ENCODE measurements at places on chromosomes 4 and X.
A peak's percentile ranks its signal among the peaks of the same experiment; 100 is the strongest.

GRCh38 chrX:123967497-123967896 is 6.0 kb downstream of the STAG2 start:
- no peak for DNase-seq

DNA sequence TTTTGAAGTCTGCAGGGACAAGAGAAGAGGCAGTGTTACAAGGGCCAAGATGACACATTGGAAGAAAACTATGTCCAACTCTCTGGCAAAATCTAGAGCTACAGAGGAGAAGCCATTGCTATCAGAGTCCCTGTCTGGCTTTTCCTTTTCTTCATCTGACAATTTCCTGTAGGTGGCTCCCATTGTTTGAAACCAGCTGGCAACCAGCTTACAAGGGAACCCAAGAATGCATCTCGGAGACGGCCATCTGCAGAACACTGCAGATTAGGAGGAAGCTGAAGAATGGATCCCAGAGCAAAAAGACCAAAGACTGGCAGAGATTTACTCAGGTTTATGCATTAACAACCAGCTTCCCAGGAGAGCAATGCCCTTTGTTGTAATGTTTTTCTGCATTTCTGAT is 216.2 kb upstream of the CTSO start:
- DNase-seq: no peak

GRCh38 chrX:39965051-39965573 is 132.6 kb downstream of the BCOR start:
- no peak for DNase-seq

GRCh38 chr4:46124773-46125413 is 1.0 kb upstream of the GABRG1 start:
- DNase-seq: peak; percentile 48

DNA sequence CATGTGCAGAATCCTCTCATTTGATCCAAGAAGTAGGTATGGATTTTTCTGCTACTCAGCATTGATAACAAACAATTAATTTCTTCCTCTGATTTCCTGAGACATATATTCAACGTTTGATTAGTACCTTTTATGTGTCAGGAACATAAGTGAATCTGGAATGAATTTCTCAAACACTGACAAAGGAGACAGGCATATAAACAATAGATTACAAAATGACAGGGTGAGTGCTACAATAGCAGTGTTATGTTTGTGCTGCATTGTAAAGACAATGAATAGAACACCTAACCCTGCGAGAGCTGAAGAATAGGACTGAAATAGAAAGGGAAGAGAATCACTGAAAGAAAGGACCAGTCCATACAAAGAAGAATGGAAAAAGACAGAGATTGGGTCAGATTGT is 52.9 kb downstream of the ARHGAP24 start:
- no peak for DNase-seq

- DNase-seq: no peak
Observed at GRCh38 chrX:48919360-48919841, 577 bp upstream of the PIM2 start.

GRCh38 chr4:157013656-157014055 is 42.1 kb upstream of the PDGFC start:
- no peak for DNase-seq

- DNase-seq: no peak
Observed at GRCh38 chrX:118349188-118349587, 3.3 kb downstream of the WDR44 start.

- no peak for DNase-seq
Observed at GRCh38 chr4:158767451-158767850, 1.4 kb upstream of the FNIP2 start.

DNA sequence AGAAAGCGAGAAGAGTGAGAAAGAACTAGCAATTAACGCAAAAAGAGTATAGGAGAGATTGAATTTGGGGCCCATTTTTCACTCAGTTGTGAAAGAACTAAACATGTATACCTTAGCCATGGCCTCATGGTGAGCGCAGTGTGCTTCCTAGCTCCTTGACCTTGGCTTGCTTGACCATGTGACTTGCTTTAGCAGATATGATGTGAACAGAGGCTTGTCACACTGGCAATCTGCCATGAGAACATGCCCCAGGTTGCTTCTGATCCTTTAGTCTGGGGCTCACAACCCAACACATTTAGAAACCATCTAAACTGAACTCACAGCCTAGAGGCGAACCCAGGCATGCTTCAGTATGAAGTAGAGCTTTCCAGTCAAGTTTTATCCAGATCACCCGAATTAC is 260.1 kb upstream of the FTHL17 start:
- DNase-seq: no peak

GRCh38 chrX:136192839-136193414 is 45.6 kb downstream of the FHL1 start:
- no peak for DNase-seq

GRCh38 chr4:6342530-6343293 is 73.1 kb downstream of the WFS1 start:
- DNase-seq: peak; percentile 67

GRCh38 chr4:148124512-148124911 is 317.7 kb downstream of the NR3C2 start:
- DNase-seq: no peak

DNA sequence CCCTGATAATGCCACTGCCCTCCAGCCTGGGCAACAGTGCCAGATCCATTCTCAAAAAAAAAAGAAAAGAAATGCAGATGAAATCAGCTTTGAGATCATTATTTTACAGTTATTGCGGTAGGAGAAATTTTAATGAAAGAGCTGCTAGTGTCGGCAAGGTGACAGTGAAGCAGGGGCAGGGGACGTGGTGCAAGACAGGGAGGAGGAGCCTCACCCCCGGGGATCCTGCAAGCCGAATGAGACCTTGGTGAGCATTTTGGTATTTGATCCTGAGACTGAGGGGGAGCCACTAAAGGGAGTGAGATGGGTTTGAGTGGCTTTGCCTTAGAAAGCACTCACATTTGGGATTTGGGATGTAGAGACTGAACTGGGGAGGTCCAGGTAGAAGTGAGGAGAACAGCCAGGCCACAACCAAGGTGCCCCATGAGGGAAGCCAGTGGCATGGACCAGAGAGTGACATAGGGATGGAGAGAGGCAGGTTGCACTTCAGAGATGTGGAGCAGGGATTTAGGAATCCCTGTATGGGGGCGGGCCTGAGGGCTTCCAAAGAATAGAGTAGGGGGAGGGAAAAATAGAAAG is 23.6 kb downstream of the RBM10 start:
- no peak for DNase-seq

GRCh38 chr4:67292045-67292444 is 253.3 kb downstream of the CENPC start:
- DNase-seq: no peak

GRCh38 chrX:108537005-108537404 is 97.4 kb downstream of the COL4A5 start:
- peak; percentile 34 for DNase-seq

DNA sequence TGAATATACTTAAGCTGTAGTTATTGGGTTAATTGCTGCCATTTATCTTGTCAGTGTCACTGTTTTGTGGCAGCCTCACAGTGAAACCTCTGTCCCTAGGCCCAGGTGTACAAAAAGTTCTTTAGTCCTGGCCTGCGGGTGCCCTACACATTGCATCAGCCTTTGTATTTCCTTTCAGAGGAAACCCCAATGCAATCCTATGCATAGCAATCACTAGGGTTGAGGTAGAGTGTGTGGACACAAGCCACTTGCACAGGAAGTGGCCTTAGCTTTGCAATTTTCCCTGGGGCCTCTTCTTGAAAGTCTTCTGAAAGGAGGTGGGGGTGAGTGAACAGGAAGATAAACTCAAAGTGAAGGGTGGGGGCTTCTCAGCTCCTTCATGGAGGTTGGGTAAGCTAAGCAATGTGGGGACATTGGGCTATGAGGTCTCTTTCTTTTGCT is 27.8 kb downstream of the VSIG4 start:
- DNase-seq: no peak

DNA sequence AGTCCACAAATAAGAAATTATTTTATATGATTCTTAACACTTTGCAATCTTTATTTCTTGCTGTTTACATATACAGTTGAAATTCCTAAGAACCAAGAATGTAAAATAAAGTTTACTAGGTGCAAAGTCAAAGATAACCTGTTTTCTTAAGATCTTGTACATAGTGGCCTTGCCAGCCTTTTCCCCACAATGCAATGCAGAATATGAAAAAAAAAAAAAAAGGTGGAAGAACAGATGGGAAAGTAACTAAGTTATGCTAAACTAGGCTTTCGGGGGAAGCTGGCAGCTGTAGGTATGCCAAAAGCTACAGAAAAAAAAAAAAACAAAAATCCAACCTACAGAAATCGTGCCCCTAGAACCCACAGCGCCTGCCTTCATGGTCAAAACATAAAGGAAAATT is 1588.4 kb downstream of the STIM2 start:
- DNase-seq: no peak

GRCh38 chrX:15336023-15336413 is 695 bp upstream of the PIGA start:
- peak; percentile 28 for DNase-seq

DNA sequence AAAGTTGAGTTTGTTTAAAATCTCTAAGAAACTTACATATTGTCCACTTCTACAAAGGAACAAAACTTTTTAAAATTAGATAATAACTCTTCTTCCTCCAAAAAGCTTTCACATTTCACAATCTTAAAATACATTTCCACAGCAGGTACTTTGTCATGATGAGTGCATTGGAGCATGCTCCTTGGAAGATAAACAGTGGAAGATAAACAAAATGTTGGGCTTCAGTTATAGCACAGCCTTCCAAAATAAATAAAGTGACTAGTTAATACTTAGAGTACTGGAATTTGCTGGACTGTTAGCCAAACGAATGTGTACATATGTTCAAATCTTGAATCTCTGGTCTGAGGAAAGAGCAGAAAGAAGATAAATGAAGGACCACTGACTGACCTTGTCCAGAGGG is 54.9 kb upstream of the PDE5A start:
- DNase-seq: no peak

DNA sequence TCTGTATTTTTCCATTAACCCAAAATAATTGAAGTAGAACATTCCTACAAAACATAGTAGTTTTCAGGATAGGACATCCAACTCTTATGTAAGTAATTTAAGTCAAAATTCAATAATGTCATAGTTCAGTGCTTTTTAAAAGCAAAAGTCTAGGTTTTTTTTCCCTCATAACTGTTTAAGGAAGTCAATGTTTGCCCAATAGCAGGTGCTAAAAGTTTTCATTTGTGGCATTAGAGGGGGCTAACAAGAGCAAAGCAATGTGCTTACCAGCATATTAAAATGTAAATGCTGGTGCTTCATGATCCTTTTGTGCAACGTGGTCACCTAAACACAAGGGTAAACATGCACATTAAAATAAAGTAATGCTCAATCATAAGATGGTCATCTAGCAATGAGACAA is 155.2 kb upstream of the PPP1R2C start:
- no peak for DNase-seq

Measured in testis (tissue), 5 donors.